Naive thymus-derived CD4-positive, alpha-beta T cell (primary cell): ENCODE measurements at places on chromosomes 4 and X.

DNA sequence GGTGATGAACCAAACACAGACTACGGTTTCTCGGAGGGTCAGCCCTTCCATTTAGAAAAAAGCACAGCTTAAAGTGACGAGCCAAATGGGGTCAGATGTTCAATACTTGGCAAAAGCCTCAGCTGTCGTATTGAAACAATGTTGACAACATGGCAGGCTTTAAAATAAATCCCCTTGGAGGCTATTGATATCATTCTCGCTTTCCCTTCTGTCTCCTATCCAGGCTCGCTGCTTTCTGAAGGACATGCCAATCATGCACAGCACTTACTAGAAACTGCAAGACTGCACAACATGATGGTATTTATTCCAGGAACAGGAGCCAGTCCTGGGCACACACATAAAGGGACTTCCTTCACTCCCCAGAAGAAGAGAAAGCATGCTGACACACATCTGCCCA, 137.9 kb downstream of the SLC7A11 start:
- no peak for DNase-seq

GRCh38 chrX:70437921-70438665, 6.5 kb upstream of the DLG3 start:
- no peak for DNase-seq

- no peak for DNase-seq
Measured at GRCh38 chrX:18422325-18422724, 3.1 kb upstream of the CDKL5 start.

- no peak for DNase-seq
Measured at GRCh38 chr4:157172011-157172410, 48.5 kb upstream of the GRIA2 start.

DNA sequence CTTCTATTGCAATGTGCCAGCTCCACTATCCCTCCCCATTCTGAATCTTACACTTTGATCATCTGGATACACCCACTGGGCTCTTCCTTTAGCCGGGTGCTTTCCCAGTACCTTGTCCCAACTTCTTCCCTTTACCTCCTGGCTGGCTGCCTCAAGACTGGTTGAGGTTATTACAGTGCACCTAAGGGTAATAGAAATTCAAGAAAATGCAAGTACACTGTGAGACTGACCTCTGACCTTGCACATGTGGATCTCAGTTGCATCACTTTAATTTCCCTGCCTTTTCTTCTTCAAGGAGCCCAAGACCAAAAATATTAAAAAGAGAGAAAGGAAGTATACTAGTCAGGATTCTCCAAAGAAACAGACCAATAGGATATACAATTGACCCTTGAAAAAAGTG, 53.9 kb upstream of the NOCT start:
- DNase-seq: no peak

DNA sequence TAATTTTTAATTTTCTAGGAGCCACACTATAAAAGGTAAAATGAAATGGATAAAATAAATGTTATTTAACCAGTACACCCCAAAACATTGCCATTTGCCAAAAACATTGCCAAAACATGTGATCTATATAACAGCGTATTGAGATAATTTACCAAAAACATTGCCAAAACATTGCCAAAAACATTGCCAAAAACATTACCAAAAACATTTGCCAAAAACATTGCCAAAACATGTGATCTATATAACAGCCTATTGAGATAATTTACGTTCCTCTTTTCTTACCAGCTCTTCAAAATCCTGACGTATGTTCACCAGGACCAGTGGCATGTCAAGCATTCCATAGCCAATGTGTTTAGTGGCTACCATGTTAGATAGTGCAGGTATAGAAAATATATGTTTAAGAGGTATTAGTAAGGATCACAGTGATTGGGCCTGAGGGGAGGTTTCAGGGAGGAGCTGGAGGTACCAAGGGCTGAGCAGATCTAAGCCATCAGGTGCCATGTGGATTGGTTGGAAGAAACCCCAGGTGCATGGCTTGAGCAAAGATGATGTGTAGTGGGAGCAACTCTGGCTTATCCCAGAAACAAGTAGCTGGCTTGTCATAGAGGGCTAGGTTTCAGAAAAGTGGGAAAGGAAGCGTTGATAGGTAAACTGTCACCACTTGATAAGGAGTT, 42.6 kb downstream of the RAPGEF2 start:
- DNase-seq: no peak

- no peak for DNase-seq
Measured at GRCh38 chr4:573122-573892, 2.8 kb downstream of the TMEM271 start.

DNA sequence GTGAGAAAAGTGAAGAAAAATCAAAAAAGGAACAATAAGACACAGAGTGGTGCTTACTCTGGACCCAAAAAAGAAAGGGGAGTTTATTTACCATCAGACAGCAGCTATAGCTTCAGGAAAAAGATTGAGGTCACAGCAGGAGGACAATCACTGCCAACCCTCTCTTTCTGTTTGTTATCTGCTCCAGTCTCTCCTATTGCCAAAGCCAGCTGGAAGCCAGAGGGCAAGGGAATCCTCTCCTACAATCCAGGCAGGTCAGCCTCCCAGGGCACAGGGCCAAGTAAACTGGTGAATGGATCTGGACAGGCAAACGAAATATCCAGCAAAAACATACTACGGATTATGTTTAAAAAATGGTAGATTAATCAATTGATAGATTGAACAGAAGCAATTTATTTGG, 306.9 kb upstream of the SLIT2 start:
- no peak for DNase-seq

DNA sequence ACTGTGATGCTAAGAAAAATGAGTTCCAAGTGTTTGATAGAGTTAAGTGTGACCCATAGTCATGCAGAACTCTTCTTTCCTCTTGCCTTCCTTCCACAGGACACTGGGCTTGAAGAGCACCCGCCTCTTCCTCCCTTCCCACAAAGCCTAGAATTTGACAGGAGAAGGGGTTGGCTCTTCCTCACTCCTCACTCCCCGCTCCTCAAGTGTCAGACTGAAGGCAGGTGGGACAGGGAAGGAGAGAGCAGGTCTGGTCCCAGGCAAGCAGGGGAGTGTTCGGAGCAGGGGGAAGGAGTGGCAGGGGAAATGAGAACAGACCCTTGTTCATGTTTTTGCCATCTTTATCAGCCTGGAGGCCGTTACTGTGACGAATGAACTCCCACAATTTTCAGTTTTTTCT, 10.7 kb downstream of the MAGED2 start:
- DNase-seq: no peak

GRCh38 chr4:78953769-78954666, 14.8 kb upstream of the PAQR3 start:
- DNase-seq: no peak

GRCh38 chrX:34578237-34578636, 78.8 kb downstream of the TMEM47 start:
- DNase-seq: no peak

DNA sequence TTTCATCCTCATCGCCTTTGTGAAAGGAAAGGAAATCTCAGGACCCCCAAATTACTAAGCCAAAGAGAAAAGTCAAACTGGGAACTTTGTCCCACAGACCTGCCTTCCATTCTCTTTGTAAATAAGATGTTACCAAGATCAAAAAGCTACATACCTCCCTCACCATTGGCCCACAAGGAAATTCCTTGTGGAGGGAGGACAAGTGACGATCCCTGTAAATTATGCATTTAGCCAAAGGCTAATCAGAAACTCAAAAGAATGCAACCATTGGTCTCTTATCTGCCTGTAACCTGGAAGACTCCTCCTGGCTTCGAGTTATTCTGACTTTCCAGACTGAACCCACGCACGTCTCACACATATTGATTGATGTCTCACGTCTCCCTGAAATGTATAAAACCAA, 70.3 kb downstream of the SHOX start:
- no peak for DNase-seq

DNA sequence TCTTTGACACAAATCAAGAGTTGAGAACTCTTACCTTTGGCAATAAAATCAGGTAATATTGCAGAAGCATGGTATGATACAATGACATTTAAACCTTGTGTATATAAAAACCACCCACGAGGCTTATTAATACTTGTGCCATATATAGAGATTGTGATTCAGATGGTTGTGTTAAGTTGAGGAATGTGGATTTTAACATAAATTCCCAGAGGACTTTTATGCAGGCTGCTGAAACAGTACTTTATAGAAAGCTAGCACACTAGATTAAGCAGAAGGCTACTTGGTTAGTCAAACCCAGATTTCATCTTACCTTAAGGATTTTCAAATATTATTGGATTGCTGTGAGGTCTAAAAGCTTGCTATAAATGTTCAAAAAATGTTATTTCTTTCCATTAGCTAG, 325.7 kb upstream of the PCDH10 start:
- no peak for DNase-seq

- no peak for DNase-seq
Measured at GRCh38 chr4:61374447-61374891, 174.3 kb downstream of the ADGRL3 start.

GRCh38 chrX:29083823-29084222, 496.6 kb downstream of the IL1RAPL1 start:
- DNase-seq: no peak

- no peak for DNase-seq
Measured at GRCh38 chrX:19448077-19448476, 67.2 kb downstream of the MAP3K15 start.

GRCh38 chr4:75495476-75495875, 18.7 kb downstream of the RCHY1 start:
- no peak for DNase-seq

- DNase-seq: no peak
Measured at GRCh38 chr4:166980419-166980818, 253.9 kb downstream of the SPOCK3 start.

GRCh38 chr4:5220028-5220427, 168.7 kb downstream of the STK32B start:
- no peak for DNase-seq

GRCh38 chr4:122480655-122481487, 24.3 kb upstream of the IL2 start:
- DNase-seq: no peak

GRCh38 chrX:21723814-21724213, 34.1 kb downstream of the SMPX start:
- no peak for DNase-seq

- no peak for DNase-seq
Measured at GRCh38 chr4:123937581-123937980, 541.0 kb downstream of the SPRY1 start.

- DNase-seq: no peak
Measured at GRCh38 chr4:41668024-41668423, 80.5 kb downstream of the PHOX2B start.

DNA sequence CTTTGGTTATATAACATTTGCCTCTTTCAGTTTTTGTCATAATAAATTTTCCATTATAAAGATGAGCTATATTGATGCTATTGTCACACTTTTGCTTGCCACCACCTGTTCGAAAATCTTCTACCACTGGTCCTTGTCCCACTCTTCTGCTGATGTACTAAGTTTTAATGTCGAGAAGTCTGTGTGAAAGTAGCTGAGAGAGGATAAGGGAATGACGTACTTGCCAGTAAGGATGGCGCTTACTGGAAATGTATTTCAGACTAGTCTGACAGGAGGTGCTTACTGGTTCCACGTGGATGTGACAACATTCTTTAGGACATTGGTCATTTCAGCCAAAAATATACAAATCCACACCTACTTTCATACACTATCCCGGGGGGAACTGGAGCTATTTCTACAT, 132.7 kb upstream of the NR3C2 start:
- DNase-seq: no peak

DNA sequence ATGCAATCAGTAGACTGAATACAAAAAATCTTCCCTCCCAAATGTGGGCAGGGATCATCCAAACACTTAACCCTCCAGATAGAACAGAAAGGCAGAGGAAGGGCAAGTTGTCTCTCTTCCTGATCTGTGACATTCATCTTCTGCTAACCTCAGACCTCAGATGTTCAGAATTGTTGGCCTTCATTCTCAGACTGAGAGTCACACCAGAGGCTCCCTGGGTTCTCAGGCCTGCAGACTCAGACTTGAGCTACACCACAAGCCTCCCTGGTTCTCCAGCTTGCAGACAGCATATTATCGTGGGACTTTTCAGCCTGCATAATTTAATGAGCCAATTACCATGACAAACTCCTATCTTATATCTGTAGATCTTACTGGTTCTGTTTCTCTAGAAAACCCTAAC, 1471.6 kb upstream of the ADGRL3 start:
- no peak for DNase-seq

- DNase-seq: no peak
Measured at GRCh38 chrX:133417364-133417763, 2.1 kb upstream of the GPC4 start.

GRCh38 chr4:93779228-93779627, 49.3 kb upstream of the ATOH1 start:
- no peak for DNase-seq

GRCh38 chrX:153611298-153612095, 12.6 kb upstream of the CCNQ start:
- no peak for DNase-seq

- no peak for DNase-seq
Measured at GRCh38 chrX:153877571-153878261, 8.3 kb downstream of the L1CAM start.

- no peak for DNase-seq
Measured at GRCh38 chrX:152987801-152988200, 6.1 kb downstream of the PNMA5 start.

DNA sequence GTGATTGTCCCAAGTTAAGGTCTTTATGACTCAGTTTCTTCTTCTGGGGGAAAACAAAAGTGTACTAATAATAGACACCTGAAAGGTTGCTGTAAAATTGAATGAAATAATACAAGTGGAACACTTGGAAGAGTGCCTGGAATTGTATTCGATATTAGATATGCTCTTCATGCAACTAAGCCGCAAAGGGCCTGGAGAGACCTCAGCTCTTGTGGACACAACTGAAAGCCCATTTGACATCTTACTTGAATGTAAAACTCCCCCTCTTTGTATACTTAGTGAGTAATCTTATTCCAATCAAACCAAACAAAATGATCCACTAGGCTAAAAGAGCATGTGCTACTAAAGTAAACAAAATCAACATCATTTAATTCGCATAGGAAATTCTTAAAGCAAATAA, 511 bp upstream of the MAP9 start:
- no peak for DNase-seq

DNA sequence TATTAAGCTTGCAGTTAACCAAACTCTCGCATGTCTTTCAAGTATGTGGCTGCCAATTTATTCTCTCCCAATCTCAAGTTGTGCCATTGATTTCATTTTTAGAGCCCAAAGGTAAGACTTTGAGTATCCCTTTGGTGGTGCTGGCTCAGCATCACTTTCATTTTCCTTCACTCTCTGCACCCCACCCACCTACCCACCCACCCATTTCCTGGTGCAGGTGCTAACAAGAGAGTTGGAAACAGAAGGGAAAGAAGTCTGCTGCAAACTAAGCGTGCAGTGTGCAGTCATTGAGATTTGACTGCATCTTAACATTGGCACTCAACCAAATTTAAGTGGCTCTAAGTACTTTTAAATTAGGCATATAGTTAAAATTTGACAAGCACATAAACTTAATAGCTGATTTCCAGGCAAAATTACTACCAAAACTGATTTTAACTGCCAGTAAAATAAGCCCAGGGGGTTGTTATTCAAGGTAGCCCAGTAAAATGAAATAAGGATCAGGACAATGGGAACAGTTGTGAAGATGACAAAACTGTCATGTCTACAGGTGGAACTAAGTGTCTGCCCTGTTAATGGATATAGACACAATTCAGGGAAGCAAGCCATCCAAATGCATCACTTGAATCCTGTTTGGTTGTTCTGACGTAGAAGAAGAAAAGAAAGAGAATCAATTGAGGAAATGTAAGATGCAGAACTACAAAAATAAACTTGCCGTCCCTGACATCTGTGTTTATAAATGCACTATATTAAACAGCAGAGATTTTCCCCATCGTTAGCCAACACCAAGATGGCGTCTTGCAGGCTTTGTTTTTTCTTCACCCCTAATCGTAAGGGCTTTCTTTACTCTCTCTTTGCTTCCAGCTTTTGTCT, 184.2 kb downstream of the KDR start:
- DNase-seq: no peak
